ENCODE measurements at places on chromosomes 3 and 15.

GRCh38 chr3:194953291-194953690 lies 267.6 kb downstream of the FAM43A start:
- DNase-seq: no peak

DNA sequence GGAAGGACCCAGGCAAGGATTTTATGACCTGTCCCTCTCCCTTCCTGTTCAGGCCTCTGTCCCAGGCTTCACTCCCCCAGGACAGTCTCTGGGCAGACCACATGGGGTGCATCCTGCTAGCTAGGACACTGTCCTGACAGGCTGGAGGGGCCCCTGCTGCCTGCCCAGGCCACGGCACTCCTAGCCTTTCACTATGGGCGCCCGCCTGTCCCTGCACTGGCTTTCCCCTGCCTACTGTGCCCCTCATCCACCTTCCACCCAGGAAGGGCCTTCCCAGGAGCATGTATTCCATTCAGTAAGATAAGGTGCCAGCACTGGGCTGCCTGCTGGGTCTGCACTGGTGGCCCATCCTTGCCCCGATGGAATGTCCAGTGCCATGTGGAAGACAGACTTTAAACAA lies 145.3 kb downstream of the DNAJB8 start:
- DNase-seq: no peak

DNA sequence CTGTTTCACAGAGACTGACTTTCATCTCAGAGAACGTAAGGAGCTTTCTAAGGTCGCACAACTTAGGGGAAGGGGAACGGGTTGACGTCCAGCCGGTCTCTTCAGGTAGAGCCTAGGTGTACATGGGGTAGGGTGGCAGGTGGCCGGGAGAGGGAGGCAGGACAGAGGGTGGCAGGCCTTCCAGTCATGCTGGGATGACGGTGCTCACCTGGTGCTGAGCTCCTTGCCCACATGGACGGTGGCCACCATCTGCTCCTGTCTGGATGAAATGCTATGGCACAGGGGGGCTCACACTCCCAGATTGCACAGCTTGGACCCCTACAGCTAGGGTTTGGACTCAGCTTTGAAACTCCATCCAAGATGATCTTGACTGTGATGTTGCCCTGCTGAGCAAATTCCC lies 144.5 kb downstream of the ATP10A start:
- no peak for DNase-seq

GRCh38 chr3:55746808-55747413 lies 259.8 kb upstream of the WNT5A start:
- DNase-seq: peak; percentile 20

- peak; percentile 32 for DNase-seq
Observed at GRCh38 chr3:184315543-184315867, 1.1 kb downstream of the EIF4G1 start.

DNA sequence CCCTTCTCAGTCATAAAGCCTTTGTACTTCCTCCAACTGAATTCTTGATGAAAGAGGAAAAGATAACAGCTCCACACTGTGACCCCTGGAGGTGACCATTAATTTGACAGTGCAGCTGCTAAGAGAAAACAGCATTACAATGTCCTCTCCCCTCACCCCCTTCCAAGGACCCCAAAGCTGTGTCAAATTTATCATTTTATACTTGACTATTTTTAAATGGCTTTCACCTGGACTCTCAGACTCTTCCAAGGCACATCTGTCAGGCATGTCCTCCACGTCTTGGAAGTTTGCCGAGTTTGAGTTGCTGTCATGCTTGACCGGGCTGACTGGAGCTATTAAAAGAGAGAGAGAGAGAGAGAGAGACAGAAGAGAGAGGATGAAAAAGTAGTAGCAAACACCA lies 236.5 kb downstream of the WDR72 start:
- no peak for DNase-seq

- DNase-seq: no peak
Observed at GRCh38 chr15:83526319-83526718, 79.2 kb downstream of the SH3GL3 start.

GRCh38 chr3:110077093-110077492 lies 739.7 kb upstream of the DPPA4 start:
- DNase-seq: no peak

DNA sequence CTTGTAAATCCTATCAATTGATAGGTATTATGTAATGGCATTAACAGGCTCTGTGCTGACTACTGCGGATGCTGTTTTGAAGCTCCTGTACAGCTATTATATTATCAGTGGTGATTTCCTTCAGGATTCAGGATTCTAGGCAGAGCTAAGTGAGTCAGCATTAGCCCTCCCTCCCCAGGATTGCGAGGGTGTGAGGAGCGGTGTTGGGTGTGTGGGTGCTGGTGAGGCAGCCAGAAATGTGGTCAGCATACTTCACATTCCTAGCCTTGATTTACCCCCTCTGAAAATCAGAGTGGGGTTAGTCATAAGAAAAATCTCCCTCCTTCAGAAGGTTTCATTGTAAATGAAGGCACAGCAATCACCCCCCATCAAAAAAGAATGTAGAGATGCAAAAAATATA lies 72.5 kb downstream of the SNTN start:
- DNase-seq: no peak

DNA sequence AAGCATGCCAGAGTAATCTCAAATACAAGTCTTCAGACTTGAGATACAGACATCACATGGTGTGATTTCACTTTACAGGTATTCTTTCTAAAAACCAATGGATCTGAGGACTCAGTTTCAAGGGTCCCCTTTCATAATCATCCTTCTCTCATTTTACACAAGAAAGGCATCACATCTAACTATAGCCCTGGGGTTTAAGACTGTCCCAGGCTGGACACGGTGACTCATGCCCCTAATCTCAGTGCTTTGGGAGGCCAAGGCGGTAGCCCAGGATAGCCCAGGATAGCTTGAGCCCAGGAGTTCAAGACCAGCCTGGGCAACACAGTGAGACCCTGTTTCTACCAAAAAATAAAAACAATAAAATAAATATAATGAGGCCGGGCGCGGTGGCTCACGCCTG lies 36.4 kb downstream of the UBP1 start:
- DNase-seq: no peak

GRCh38 chr3:165854696-165855095 lies 17.5 kb upstream of the BCHE start:
- DNase-seq: peak; percentile 16

DNA sequence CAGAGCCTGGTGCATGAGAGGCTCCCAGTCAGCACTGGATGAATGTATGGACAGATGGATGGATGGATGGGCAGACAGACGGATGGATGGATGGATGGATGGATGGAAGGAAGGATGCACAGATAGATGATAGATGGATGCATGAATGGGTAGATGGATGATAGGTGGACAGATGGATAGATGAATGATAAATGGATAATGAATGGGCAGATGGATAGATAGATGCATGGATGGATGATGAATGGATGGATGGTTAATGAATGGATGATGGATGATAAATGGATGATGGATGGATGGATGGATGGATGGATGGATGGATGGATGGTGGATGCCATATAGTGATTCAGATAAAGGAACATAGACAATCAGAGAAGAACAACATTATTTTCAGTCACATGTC lies 71.0 kb downstream of the SLC6A11 start:
- DNase-seq: no peak

GRCh38 chr15:43516185-43516584 lies 1.2 kb upstream of the MAP1A start:
- no peak for DNase-seq

DNA sequence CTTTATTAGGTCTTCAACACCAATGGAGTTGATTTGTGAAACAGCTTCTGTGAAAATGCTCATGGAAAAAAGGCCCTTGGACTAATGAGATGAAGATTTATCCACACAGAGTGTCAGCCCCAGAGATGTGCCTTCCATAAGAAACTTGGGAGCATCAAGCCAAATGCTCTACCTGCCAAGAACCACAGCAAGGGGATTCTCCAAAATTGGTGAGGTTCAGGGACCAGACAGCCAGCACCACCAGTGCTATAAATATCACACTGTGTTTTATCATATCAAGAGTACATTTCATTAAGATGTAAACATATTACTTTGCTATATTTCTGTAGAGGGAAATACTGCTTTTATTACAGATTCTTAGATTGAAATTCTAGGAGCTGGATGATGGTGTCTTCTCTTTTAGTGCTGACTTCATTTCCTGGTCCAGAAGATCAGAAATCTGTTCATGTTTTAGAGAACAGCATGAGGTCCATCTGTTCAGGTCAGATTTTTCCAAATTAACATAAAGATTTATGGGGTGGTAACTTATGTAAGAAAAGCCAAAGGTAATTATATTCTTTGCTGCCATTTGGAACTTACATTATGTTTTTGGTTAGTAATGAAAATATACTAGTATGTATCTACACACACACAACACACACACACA lies 17.7 kb downstream of the SLC35G2 start:
- no peak for DNase-seq

- DNase-seq: no peak
Observed at GRCh38 chr15:38229705-38230310, 22.8 kb upstream of the SPRED1 start.

DNA sequence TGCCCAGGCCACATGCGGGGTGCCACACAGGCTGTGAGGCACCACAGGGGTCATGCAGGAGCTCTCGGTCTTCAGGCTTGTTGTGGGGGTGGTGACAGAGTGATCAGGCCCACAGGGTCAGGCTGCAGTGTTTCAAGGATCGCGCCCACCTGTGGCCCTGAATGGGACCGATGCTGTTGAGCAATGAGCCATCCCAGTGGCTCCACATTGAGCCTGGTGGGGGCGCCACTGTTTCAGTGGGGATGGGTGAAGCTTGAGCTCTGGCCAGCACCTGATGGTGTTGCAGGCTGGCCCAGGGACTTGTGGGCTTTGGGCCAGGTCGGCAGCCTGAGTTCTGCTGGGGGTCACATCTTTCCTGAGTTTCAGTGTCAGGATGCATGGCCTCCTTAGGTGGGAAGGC lies 230.1 kb downstream of the UBE3A start:
- no peak for DNase-seq

GRCh38 chr3:190012314-190012782 lies 108.3 kb downstream of the P3H2 start:
- DNase-seq: no peak

GRCh38 chr15:92528736-92529135 lies 126.8 kb downstream of the FAM174B start:
- no peak for DNase-seq

DNA sequence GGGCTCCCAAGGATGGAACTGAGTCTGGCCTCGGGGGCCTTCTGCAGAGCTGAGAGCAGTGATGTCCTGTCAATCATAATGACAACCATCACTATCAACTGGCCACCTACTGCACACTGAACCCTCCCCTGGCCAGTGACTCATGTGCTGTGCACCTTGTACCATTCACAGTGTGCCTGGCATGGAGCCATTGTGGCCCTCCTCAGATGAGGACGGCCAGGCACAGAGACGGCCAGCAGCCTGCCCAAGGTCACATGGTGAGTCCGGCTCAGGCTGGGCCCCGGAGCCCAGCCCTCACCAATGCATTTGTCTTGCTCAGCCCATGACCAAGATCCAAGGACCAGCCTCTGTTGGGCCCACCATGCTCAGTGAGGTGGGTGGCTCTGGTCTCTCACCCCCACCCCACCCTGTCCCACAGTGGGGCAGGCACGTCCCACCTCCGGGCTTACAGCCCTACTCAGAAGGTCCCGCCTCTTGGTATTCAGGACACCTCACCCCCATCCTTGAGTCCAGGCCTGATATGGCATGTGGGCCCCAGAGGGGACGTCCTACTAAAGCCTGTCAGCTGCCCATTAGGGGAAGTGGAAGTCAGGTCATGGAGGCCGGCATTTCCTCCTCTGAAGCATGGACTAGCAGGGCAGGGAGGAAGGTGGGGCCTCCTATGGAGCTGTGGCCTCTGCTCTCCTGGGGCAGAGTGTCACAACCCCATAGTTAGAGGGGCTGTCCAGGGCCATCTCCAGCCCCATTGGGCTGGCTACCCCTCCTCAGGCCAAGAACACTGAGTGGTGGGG lies 35.9 kb upstream of the TMEM115 start:
- DNase-seq: no peak

DNA sequence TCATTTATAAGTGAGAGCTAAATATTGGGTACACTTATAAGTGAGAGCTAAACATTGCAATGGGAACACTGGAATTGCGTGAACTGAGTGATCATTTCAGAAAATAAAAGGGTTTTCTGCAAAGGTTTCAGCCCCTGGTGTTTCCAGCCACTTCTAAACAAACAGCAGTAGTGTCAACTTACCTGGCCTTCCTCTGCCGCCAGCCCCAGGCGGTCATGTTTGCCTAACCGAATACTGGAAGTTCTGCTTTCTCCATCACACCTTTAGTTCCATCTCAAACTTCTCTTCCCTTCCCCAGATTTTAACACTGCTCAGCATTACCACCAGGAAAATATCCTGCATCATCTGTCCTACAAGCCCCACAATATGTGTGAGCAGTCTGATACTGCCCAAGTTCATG lies 58.6 kb downstream of the MRPL3 start:
- no peak for DNase-seq

DNA sequence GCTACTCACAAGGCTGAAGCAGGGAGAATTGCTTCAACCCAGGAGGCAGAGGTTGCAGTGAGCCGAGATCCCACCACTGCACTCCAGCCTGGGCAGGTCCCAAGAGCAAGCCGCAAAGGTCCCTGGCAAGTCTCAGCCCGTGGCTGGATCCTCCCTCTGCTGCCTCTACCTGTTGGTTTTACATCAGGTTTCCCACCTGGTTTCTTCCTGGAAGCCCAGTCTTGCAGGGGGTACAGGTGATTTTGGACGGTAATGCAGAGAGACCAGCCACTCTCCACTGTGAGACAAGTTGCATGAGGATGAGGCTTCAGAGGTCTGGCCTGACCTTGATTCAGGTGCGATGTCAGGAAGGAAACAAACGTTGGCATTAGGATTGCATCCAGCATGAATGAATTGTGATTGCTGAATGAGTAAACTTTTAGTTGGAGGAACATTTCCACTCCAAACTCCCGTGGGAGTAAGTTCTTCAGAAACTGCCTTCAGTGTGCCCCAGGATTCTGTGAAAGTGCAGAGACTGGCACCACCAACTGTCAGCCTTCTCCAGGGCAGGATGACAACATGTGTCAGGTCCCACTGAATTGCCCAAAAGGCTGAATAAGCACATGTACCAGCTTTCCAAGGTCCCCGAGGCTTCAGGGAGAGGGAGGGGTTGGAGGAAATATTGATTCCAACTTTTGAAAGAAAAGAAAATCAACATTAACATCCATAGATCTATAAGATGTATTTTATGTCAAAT lies 189.4 kb downstream of the TJP1 start:
- DNase-seq: no peak

- DNase-seq: no peak
Observed at GRCh38 chr15:38795471-38796245, 231.0 kb upstream of the RASGRP1 start.

GRCh38 chr3:65936908-65937638 lies 101.6 kb downstream of the MAGI1 start:
- DNase-seq: no peak

- DNase-seq: no peak
Observed at GRCh38 chr3:141056751-141057171, 5.6 kb downstream of the SPSB4 start.

- no peak for DNase-seq
Observed at GRCh38 chr3:71307991-71308697, 275.4 kb downstream of the FOXP1 start.

DNA sequence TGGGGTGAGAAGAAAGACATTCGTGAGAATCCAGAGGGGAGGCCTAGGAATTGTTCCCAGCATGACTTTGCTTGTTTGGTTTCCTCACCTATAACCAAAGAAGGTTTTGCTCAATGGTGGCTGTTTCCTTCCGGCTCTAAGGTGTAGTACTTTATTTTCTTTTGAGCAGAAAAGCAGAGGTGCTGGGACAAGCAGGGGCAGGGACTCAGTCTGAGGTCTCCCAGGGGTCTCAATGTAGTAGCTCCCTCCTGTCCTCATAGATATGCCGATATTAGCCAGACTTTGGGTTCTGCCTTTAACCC lies 41.6 kb downstream of the ZBTB38 start:
- DNase-seq: no peak

- peak; percentile 68 for DNase-seq
Observed at GRCh38 chr3:184133840-184134745, 1.1 kb upstream of the EIF2B5 start.
